ENCODE measurements at places on chromosomes 6 and 20.

GRCh38 chr20:3106658-3107463 is 22.3 kb upstream of the AVP start:
- no peak for DNase-seq

- DNase-seq: no peak
Measured at GRCh38 chr6:43983191-43983590, 144.1 kb downstream of the MRPL14 start.

- no peak for DNase-seq
Measured at GRCh38 chr20:33311996-33312395, 29.0 kb downstream of the BPIFB1 start.

GRCh38 chr6:42674780-42675179 is 47.6 kb downstream of the PRPH2 start:
- DNase-seq: no peak

- DNase-seq: no peak
Measured at GRCh38 chr6:35056952-35057351, 84.2 kb downstream of the TCP11 start.

DNA sequence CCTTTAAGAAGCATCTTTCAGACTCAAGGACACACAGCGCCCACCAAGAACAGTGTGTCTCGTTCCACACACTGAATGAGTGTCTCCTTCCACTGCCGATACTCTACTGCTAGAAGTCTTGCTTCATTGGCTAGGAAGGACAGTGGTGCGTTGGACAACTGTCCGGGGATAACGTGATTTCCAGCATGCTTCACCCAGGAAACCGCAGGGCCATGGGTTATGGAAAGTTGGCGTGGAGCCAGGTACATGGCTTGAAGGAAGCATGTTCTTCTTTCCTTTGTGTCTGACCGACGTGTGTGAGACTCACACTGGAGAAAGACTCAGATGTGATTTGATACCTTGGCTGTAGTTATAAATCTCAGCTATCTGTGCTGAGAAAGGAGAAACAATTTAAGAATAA is 73.2 kb downstream of the SMOC2 start:
- DNase-seq: no peak

DNA sequence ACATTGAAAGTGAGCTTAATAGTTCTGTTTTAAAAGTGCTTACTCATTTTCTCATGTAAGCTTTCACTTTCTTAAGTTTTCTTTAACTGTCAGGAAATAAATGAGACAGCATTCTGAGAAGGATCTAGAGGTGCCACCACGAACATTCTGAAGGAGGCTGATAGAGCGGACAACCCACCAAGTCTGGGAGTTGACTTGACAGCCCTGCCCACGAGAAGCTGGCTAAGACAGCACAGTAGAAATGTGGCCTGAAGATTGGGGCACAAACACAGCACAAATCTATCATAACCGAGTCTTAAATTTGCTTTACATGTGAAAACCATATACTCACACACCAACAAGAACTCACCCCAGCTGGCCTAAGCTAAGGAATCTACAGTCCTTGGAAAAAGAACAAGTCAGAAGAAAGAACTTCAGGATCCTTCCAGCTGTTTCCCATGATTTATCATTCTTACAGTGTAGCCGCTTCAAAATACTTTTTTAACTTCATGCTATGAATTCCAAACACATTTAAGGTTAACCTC is 144.2 kb upstream of the TNFAIP3 start:
- DNase-seq: no peak

DNA sequence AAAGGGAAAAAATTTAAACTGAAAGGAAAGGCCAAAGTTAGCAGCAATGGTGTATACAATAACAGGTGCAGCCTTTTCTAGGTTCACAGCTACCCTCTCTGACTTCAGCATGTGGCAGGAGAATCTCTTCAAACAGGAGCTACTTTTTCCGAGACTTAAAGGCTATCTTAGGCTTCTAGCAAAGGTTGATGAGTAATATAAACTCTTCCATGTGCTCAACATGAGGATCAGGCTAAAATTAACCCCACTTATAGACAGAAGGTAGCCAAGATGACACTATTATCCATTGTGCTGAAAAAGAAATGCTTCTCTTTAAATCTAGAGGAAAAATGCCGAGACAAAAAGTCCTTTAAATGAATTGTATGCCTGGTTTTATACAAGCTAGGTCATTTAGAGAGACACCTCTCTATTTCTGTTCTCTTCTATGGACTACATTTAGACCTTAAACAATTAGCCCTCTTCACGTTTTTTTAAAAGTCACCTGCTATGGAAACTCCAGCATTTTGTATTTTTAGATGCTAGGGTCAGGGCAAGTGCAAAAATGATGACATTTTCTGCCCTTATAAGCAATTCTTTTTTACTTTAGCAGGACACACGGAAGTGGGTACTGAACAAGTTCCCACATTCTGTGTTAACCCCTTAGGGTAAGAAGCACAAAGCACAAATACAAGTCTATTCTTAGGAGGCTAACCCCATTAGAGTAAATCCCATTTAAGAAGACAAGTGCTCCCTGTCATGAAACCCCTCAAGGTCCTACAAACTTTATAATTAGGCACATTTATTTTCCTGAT is 216.8 kb upstream of the CITED2 start:
- no peak for DNase-seq

GRCh38 chr6:20661721-20662120 is 127.5 kb downstream of the CDKAL1 start:
- DNase-seq: no peak

GRCh38 chr20:48457193-48458002 is 370.4 kb downstream of the PREX1 start:
- no peak for DNase-seq
